ENCODE measurements at places on chromosomes 11 and 22. TPM values are rescaled to one million over a fixed set of nuclear protein-coding genes. Genes with fewer than 3 reads are reported as not detected.

Gene ANO1
- not detected for polyA plus RNA-seq

Gene PRR33
- polyA plus RNA-seq, result not detected

Gene FSHB
- not detected for polyA plus RNA-seq

Gene SCGB1D2
- polyA plus RNA-seq, result not detected

Data from HepG2 (cell line).